ENCODE measurements at places on chromosomes 5 and 9.

DNA sequence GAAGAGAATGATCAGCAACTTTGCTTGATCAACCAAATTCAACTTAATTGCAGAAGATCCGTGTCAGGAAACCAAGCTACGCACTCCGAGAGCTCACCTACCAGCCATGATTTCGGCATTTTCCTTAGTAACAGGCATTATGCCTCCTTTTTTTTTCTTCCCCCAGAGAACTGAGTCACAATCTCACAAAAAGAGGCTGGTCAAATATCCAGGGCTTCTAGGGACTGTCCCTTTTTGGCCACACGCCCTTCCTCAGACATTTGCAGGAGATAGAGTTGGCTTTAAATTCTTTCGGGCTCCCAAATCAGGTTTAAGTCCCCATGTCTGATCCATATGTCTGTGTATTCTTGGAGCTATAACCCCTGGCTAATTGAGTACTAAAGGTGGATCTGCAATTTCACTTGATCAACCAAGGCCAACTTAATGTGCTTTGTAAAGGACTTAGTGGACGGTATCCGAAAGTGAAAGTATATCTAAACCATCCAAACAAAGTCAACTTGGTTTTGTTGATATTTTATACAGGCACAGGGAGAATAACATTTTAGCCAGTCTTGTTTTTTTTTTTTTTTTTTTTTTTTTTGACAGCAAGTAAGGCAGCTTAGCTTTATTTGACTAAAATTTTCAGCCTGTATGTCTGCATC lies 100.8 kb upstream of the TBCA start:
- DNase-seq, result no peak

DNA sequence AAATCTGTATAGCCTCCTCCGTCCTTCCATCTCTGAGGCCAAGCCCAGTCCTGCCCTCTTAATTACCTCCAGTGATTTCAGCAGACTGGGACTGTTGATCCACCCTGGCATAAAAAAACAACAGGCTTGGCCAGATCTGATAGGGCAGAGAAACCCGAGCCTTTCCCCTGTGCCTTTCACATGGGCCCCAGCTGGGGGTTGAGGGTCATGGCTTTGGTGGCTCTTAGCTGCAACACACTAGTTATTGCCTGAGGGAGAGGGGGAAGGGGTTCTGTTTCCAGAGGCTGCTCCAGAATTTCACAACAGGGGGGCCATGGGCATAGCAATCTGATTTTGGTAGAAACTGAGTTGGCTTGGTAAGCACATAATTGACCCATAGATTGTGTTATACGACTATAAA lies 21.2 kb upstream of the PANK3 start:
- peak; percentile 10 for DNase-seq

GRCh38 chr5:132233081-132233480 lies 5.4 kb upstream of the P4HA2 start:
- DNase-seq, result no peak

GRCh38 chr5:126927429-126927828 lies 102.9 kb downstream of the MARCHF3 start:
- no peak for DNase-seq

- no peak for DNase-seq
Observed at GRCh38 chr5:151607304-151607703, 16.2 kb upstream of the FAT2 start.
